Stimulated activated CD8-positive, alpha-beta memory T cell treated with anti-CD3 and anti-CD28 coated beads, Interleukin-4, amount 100 ng/mL, for 4 hours (primary cell): ENCODE measurements at places on chromosomes 5 and 9.

- DNase-seq = no peak
These were observed 203.9 kb downstream of the ICE1 start for GRCh38 chr5:5626412-5626811.

DNA sequence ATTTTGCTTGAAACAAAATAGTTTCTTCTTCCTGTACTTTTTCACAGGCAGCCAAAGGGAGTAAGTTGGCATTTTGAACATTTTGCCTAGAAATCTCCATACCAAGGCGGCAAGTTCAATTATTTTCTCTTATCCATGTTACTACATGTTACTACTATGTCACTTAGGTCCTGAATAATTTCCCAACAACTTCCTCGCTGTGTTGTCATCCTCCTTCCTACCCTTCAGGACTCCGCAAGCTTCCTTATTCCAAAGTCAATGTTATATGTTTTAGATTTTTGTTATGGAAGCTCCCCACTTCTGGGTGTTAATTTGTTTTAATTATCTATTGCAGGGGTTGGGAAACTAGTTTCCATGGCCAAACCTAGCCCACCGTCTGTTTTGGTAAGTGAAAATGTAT, 9.9 kb upstream of the B4GALT1 start:
- DNase-seq = no peak

GRCh38 chr9:131524665-131525315, 6.3 kb downstream of the UCK1 start:
- DNase-seq = no peak

- DNase-seq = no peak
These were observed 1772.4 kb upstream of the CDH9 start for GRCh38 chr5:28810751-28811136.

DNA sequence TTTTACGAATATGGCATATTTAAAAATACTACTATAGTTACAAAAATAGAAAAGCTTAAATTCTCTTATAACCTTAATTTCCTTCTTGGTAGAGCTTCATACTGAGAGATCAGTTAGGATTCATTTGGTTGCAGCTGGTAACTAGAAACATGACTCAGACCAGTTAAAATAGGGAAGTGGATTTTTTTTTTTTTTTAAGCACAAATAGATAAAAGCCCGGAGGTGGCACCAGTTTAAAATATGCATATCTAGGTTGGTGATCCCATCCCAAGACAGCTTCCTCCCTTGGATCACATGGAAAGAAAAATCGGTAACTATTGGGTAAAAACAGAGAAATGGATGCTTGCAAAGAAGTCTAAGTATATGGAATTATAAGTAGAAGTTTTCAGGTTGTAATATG, 1634.3 kb downstream of the MAT2B start:
- no peak for DNase-seq

DNA sequence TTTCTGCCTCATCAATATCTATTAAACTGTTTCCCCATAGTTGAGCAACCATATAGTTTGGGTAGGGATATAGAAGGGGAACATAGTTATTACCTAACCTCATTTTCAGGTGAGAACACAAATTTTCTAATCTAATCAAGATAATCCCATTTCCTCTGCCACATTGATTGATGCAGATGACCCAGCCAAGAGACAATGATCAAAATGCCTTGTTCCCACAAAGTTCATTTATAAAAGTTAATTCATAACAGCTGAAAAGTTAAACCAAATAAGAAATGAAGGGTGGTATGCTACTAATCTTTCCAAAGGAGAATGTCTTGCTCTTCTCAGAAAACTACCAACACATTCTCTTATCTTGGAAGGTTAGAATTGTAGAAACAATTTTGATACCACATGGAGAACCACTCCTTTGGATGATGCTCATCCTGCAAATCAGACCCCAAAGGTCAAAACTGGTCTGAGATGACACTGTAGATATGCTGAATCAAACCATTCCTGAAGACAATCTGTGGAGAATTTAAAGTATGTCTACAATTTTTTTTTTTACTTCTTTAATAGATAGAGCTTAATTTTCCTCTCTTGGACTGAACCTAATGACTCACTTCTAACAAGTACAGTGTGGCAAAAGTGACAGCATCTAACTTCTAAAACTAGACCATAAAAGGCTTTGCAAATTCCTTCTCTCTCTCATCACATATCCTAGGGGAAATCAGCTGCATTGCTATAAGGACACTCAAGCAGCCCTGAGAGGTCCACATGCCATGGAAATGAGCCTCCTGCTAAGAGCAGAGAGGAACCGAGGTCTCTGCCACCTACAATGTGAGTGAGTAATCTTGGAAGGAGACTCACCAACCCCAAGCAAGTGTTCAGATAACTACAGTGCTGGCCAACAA, 586.7 kb upstream of the TUSC1 start:
- DNase-seq = no peak

- DNase-seq = no peak
These were observed 9.1 kb downstream of the TYRP1 start for GRCh38 chr9:12702160-12702758.

GRCh38 chr5:99636663-99637062, 707.9 kb upstream of the CHD1 start:
- no peak for DNase-seq

DNA sequence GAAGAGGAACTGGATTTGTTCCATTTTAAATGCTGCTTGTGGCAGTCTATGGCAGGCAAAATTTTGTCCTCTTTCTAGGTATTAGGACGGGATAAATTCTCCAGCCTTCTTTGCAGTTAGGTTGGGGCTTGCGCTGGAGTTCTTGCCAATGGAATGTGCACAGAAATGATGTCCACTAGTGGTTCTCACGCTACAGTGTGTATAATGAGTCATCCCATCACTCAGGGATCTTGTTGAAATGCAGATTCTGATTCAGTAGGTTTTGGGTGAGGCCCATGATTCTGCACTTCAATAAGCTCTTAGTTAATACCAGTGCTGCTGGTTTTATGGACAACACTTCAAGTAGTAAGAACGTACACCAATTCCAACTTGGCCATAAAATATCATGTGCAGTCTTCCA, 317.6 kb upstream of the KLF4 start:
- no peak for DNase-seq

DNA sequence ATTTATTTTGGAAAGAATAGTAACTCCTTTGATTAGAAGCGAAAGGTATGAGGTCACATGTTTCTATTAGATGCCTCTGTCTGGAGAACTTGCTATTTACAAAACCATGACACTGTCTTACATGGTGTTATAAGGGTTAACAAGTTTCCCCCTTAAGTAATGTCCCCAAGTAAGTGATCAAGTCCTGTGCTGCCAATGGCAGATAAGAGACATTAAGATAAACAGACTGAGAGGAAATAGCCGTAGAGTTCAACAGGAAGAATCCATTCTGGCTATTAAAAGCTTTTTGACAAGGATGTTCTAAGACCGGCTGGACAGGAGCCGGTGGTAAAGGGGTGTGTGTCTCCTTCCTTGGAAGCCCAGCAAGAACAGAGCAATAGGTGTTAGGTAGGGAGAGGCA, 257.5 kb downstream of the GADD45G start:
- DNase-seq = no peak

GRCh38 chr9:137502008-137502911, 43.1 kb upstream of the NSMF start:
- no peak for DNase-seq

GRCh38 chr9:21983561-21983935, 10.6 kb downstream of the CDKN2A start:
- DNase-seq = no peak

- DNase-seq = no peak
These were observed 27.0 kb downstream of the ADRA1B start for GRCh38 chr5:159943326-159943725.

DNA sequence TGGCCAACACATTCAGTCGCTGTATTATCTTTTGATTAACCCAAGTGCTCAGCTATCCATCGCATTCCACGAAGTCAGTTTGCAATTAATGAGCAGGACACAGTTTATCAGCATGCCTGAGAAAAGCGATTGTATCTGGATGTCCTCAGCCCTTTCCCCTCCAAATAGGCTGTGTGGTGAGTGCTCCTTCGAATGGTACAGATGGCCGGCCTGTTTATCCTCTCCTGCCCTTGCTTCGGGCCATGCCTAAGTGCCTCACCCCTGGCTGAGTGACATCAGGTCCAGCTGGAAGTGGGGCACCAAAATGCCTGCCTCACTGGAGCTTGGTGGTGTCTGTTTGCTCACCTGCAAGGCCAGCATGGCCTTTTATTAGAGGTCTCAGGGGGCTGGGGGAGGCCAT, 317.3 kb downstream of the GADD45G start:
- DNase-seq = no peak

- no peak for DNase-seq
These were observed 114.1 kb downstream of the SYK start for GRCh38 chr9:90915693-90916092.

DNA sequence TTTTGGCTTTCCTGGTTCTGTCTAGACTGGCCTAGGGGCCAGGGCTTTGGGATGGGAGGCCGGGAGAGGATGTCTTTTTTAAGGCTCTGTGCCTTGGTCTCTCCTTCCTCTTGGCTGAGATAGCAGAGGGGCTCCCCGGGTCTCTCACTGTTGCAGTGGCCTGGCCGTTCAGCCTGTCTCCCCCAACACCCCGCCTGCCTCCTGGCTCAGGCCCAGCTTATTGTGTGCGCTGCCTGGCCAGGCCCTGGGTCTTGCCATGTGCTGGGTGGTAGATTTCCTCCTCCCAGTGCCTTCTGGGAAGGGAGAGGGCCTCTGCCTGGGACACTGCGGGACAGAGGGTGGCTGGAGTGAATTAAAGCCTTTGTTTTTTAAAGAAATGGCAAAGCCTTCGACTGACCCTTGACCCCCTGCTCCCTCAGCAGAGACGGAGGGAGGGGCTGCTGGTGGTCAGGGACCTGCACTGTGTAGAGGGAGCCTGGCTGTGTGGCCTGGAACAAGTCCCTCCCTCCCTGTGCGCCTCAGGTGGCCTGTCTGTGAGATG, 11.1 kb downstream of the FPGS start:
- no peak for DNase-seq

GRCh38 chr5:37859805-37860204, 20.0 kb upstream of the GDNF start:
- DNase-seq = no peak

GRCh38 chr9:18798106-18798505, 234.9 kb downstream of the SAXO1 start:
- no peak for DNase-seq

GRCh38 chr9:124122321-124122720, 110.8 kb downstream of the LHX2 start:
- DNase-seq = no peak
